ENCODE measurements at places on chromosomes 7 and 10.

DNA sequence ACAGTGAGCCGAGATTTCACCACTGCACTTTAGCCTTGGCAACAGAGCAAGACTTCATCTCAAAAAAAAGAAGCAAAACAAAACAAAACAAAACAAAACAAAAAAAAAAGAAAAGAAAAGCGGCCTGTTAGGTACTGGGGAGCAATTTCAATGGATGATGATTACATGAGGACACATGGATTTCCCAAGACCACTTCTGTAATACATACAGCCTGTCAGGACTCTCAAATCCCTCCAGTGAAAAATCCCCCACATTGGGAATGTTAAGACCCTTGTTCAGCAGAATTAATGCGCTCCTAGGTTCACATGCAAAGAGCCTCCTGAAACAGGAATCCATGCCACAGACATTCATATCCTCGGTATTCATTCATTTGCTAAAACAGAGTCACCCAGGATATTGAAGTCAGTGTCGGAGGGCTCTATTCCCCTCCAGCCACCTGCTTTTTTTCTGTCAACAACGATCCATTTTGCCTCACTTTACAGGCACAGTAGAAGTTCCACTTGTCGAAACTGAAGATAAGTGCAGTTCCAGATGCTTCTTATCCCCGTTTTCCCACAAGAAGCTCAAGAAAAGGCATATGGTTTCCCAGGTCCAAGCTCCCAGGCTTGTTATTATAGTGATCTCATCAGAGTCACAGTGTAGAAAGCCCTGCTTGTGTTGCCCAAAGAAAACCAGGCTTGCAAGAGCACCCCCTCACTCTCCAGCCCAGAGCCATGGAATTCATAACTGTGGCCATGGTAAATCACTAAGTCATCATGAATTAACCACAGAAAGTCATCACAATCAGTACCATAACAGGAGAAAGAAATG, 20.2 kb downstream of the SLC16A12 start:
- no peak for DNase-seq

GRCh38 chr10:96470116-96470743, 43.5 kb downstream of the TLL2 start:
- peak; percentile 25 for DNase-seq

GRCh38 chr10:1156616-1156886, 100.4 kb downstream of the WDR37 start:
- DNase-seq: no peak

DNA sequence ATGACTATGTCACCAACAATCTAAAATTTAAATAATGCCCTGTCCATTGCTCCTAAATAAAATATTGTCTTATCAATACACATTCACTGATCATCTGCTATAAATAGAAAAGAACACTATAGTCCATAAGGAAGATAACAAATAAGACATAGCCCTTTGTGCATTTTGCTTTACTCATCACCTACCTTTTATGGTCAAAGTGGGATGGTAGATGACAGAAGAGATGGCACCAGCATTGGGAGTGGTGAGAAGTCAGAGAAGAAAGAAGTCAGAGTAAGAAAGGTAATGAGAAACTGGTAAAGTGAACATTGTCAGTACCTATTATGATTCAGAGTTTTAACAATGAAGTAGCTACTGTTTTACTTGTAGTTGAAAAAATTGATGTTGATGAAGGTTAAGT, 31.1 kb downstream of the SEMA3E start:
- DNase-seq: no peak

DNA sequence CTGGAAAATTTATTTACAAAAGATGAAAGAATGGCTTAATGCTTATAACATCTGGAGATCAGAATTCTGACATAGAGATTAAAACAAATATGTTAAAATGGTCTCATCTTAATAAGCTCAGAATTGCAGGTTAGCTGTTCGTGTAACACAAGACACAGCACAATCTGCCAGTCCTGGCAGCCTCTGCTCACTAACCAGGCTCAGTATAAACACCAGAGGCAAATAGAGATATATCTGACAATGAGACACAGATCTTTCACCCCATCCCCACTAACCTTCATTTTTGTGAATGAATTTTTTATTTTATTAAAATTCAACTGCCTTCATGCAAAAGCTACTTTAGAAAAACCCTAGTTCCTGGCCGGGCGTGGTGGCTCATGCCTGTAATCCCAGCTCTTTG, 51.8 kb downstream of the RELN start:
- DNase-seq: no peak

DNA sequence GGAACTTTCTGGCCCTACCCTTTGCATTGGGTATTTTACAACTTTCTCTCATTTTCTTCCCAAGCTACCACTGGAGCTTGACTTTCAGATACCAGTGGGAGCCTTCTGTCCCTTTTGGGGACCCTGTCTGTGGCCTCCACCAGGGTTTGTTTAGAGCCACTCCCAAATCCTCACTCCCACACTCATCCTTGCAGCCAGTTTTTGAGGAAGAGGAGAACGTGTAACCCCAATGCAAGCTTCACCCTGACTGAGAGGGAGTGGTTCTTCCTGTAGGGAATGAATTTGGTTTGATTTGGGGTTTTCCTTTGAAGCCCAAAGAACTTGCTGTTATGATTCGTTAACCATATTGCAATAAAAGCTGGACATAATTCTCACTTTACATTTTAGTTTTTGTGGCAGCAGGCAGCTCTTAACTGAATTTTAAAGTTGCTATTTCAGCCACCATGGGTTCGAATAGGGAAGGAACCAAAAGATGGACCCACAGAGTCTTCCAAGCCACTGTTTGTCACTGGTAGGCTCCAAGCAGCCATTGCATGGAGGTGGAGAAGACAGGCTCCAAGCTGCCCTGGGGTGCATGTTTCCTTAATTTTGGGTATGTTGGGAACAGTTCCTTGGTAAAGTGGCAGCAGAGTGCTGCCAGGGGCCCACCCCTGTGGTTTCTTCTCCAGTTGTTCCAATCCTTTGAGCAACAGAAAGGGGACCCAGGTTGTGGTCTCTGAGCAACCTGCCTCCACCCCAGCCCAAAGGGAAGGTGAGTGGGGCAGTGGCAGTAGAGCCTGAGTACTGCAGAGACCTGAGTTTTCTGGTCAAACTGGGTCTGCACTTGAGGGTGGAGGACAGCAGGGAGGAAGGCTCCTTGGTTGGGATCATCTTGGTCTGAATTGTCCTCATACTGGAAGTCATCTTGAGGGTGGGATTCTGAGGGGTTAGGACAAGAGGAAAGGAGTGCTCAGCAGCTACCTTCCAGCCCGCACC, 5.1 kb downstream of the EVX1 start:
- DNase-seq: no peak

- DNase-seq: no peak
Observed at GRCh38 chr10:8300925-8301324, 246.4 kb downstream of the GATA3 start.

DNA sequence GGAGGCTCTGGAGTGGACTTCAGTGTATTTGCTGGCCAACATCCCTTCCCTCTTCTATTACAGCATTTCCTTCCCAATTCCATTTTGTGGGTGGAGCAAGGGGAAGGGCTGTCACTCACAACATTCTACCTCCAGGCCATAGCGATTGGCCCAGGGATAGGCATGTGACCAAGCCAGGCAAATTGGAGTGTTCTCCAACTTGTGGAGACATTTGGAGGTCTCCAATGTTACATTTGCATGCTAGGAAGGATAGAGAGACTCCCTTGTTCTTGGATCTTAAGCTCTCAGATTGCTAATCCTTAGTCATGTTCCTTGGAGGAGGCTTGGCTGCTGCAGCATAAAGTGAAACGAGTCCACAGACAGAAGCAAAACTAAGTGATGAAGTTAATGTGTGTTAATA, 95.6 kb upstream of the KIF5B start:
- DNase-seq: no peak

DNA sequence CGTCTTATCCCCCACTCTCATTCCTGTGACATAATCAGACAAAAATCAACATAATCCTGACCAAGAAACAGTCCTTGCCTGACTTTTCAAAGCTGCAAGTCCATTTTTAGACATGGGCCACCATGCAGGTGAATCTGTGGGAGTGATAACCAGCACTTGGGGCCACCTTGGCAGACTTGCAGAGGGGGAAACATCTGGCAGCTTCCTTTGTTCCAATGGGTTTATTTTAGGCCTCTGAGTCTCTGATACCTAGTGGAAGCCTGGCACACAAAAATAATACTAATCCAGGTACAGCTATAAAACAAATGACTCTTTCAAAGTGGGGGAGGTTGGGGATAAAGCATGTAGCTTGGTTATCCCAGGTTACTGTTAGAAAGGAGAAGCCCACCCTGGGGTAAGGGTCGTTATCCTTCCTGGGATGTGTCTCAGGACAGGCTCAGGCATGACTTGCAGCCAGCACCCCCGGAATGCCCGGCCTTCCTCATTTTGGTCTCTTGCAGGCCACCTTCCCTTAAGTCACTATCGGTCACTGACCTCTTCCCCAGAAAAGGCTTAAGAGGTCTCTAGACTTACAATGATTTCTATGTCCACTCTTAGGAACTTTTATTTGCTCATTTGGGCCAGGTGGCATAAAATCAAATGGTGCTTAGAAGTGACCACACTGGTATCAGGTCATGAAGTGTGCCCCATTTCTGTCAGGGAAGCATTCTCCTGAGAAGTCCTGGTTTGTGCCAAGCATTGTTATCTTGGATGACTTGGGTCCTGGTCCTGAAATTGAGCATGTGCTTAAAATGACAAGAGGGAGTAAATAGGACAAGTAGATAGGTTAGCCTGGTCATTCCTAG, 37.6 kb downstream of the EEPD1 start:
- DNase-seq: no peak

DNA sequence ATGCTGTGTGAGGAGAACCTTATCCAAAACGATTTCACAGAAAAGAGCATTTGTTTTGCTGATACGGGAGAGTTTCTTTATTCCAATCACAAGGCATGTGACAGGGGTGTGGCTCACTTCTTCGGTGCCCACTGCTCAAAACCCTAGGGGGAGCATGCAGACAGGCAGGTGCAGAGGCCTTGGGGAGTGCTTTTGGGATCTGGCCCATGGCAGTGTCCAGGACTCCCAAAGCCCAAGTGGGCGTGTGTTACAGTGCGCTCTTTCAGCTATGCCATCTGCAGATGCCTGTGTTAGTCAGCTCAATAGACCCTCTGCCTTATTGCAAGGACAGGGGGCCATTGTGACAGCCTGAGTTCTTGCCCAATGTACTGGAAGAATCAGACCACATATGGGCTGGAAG, 94.8 kb downstream of the CSTF2T start:
- DNase-seq: no peak

GRCh38 chr10:75272896-75273295, 37.1 kb upstream of the COMTD1 start:
- DNase-seq: no peak

DNA sequence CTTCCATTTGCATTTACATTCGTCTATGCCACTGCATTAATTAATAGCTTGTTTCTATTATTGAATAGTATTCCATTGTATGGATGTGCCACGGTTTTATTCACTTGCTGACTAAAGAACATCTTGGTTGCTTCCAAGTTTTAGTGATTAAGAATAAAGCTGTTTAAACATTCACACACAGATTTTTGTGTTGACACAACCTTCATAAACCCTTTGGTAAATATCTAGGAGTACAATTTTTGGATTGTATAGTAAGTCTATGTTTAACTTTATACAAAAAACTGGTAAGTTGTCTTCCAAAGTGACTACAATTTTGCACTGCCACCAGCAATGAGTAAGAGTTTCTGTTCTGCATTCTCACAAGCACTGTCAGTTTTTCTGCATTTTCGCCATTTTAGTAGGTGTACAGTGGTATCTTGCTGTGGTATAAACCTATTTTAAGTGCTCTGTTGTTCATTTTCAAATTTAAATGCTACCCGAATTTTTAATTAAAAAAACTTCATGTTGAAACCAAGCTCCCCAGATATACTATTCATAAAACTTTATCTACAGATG, 121.4 kb downstream of the RNF133 start:
- no peak for DNase-seq

DNA sequence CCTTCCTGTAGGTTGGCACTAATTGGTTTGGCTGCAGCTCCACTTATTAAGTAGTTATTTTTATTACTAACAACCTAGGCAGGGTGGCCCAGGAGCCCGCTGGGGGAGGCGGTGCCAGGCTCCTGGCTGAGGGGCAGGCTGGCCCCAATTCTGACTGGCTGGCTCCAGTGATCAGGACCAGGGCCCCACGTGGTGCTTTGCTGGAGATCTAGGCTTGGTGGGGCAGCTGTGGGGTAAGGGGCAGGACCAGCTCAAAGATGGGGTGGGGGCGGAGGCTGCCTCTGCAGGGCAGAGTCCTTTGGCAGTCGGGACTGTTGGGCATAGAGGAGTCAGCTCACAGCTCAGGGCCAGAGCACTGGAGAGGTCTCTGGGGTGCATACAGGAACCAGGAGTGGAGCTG, 2.4 kb downstream of the ASL start:
- no peak for DNase-seq

GRCh38 chr10:71213127-71213621, 804 bp downstream of the UNC5B start:
- peak; percentile 42 for DNase-seq

GRCh38 chr7:27605689-27606269, 56.9 kb downstream of the HIBADH start:
- DNase-seq: no peak

DNA sequence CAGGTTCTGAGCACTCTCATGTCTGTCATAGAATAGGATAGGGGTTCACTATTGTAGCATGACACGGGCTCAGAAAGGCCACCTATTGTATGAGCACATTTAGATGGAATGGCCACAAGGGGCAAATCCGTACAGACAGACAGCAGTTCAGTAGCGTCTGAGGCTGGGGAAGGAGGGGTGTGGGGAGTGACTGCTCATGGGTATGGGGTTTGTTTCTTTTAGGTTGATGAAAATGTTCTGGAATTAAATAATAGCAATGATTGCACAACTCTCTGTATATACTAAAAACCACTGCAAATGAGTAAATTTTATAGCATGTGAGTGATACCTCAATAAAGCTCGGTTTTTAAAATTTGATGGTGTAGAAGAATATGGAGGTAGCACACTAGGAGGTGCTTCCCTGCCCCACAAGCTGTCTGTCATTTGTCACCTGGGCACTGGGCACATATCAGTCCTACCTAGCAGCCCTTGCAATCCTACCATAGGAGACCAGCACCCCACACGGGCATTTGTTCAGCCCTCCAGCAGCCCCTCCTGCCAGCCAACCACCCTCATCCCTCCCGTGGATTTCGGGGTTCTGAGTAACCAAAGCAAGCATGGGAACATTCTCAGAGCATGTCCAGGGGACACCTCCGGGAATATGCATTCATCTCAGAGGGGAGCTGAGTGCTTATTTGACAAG, 35.2 kb downstream of the KCNMA1 start:
- DNase-seq: no peak

- DNase-seq: no peak
Observed at GRCh38 chr10:80632742-80633141, 95.0 kb downstream of the SH2D4B start.

Data from activated naive CD8-positive, alpha-beta T cell treated with anti-CD3 and anti-CD28 coated beads for 36 hours (primary cell).